ENCODE measurements at places on chromosomes 7 and 10.

GRCh38 chr7:138907850-138908249 is 73.3 kb downstream of the KIAA1549 start:
- DNase-seq = no peak

GRCh38 chr10:84331091-84331490 is 2.7 kb downstream of the CCSER2 start:
- no peak for DNase-seq

DNA sequence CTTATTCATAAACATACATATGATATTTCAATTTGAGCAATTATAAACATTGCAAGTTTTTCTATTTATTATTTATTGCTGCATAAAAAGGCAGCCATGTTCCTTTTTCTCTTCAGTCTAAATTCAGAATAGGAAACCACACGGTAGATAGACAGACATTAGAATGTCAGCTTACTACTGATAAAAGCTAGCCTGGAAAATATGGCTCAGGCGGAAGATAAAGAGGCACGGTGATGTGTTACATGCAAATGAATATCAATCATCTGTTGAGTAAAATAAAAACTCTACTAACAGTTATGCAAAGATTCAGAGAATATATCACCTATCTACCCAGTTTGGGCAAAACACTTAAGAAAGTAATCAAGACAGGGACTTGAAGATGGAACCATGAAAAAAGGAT is 73.5 kb upstream of the PDSS1 start:
- DNase-seq = no peak

DNA sequence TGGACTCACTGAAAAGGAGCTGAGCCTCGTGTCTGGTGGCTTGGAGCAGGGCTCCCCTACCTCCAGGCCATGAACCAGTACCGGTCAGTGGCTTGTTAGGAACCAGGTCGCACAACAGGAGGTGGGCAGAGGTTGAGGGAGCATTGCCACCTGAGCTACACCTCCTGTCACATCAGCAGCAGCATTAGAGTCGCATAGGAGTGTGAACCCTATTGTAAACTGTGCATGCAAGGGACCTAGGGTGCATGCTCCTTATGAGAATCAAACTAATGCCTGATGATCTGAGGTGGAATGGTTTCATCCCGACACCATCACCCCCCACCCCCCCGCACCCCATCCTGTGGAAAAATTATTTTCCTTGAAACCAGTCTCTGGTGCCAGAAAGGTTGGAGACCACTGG is 50.4 kb downstream of the TSPAN15 start:
- DNase-seq = no peak

All from tibial nerve (tissue), 4 donors.